Activated CD8-positive, alpha-beta memory T cell treated with anti-CD3 and anti-CD28 coated beads, Interleukin-2, amount 10 ng/mL, durations not matched to agents 7 days and 5 days (primary cell): ENCODE measurements at places on chromosomes 11 and 22.

- no peak for DNase-seq
- H3K27ac ChIP-seq: no peak overlapping the region
- no peaks in the 10 kb centered on the region for H3K36me3 ChIP-seq
- H3K4me1 ChIP-seq: no peaks in the 10 kb centered on the region
Measured at GRCh38 chr11:76701294-76702040, 30.9 kb upstream of the LRRC32 start.

DNA sequence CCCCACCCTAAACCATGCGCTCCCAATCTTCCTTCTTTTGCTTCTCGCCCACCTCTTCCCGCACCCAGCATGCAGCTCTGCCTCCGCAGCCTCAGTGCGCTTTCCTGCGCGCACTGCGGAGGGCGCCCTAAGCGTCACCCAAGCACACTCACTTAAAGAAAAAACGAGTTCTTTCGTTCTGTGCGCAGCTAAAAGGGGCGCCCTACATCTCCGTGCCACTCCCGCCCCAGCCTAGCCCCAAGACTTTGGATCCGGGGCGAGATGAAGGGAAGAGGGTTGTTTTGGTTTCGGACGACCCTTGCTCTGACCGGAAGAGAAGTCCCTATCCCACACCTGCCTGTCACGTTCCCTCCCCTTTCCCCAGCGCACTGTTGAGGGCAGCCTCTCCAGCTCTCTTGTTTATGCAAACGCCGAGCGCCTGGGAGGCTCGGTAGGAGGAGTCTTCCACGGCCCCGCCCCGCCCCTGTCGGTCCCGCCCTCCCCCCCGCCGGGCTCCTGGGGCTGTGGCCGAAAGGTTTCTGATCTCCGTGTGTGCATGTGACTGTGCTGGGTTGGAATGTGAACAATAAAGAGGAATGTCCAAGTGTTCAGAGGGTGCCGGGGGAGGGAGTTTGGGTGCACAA is 5.3 kb downstream of the VSIG2 start:
- H3K4me1 ChIP-seq: peaks cover 14% of the 10 kb centered on the region
- peak overlapping the region; percentile 89 for H3K27ac ChIP-seq
- H3K4me3 ChIP-seq: peak overlapping the region; percentile 89

- no peaks in the 10 kb centered on the region for H3K4me1 ChIP-seq
- no peak for DNase-seq
- no peak overlapping the region for H3K27ac ChIP-seq
- H3K27me3 ChIP-seq: peaks cover 13% of the 10 kb centered on the region
- no peak overlapping the region for H3K4me3 ChIP-seq
- no peaks in the 10 kb centered on the region for H3K36me3 ChIP-seq
Measured at GRCh38 chr11:34756591-34756990, 135.7 kb downstream of the EHF start.

- no peaks in the 10 kb centered on the region for H3K27me3 ChIP-seq
- H3K4me3 ChIP-seq: no peak overlapping the region
- no peak overlapping the region for H3K27ac ChIP-seq
- DNase-seq: no peak
Measured at GRCh38 chr22:32850591-32851517, 49.3 kb downstream of the TIMP3 start.

DNA sequence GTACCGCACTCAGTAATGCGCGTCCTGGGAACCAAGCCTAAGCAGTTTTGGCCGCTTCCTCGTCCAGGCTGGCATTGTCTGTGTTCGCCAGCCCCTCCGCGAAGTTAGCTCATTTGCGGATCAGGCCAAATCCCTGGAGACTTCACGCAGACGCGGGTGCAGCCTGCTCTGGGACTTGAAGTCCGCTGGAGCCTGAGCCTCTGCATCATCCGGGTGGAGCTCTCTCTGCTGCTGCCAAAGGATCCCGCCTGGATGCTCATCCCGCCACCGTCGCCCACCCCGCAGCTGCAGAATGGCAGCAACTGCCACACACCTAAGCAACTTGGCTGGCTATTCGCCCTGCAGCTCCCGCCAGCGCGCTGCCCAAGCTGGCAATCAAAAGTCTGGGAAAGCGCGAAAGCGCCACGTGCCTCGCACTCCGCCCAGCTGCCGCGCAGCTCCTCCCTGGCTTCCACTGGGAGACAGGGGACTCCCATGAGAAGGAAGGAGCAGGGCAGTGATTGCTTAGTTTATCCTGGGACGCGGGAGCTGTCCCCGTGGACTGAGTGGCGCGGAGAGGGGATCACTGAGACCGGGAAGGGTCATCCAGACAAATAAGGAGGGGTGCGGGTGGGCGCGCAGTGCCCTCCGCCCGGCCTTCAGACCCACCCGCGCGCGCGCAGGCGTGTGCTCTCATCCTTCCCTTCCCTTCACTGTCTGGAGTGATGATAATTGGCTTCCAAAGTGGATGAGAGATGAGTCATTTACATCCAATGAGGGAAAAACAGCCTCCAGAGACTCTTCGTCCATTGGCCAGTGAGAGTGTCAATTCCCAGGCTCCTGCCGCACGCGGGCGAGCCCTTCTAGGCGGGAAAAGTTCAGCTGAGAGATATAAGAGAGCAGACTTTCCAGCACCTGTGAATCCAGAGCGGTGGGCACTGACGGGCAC is 23.2 kb upstream of the GLYATL1B start:
- H3K27ac ChIP-seq: no peak overlapping the region
- H3K36me3 ChIP-seq: no peaks in the 10 kb centered on the region
- no peak for DNase-seq
- H3K4me1 ChIP-seq: peaks cover 7% of the 10 kb centered on the region
- no peak overlapping the region for H3K4me3 ChIP-seq

- no peak for DNase-seq
- peaks cover 21% of the 10 kb centered on the region for H3K4me1 ChIP-seq
- peaks cover 2% of the 10 kb centered on the region for H3K36me3 ChIP-seq
Measured at GRCh38 chr11:335779-336658, 15.4 kb upstream of the IFITM3 start.
